GOT3 (cell line): ENCODE measurements at places on chromosomes 5 and 9.

DNA sequence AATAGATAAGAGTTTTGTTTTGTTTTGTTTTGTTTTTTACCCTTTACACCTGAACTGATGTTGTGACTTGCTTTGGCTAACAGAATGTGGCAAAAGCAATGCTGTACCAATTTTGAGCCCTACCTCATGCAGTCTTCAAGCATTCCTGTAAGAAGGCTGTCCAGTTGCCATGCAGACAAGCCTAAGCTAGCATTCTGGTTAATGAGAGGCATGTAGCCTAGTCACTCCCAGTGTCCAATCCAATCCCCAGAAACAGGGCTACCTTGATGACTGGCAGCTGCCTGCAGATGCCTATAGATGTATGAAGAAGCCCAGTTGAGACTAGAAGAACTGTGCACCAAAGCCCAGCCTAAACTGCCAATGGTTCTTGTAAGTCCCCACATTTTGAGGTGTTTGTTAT lies 9.4 kb upstream of the EFNA5 start:
- DNase-seq, result no peak

GRCh38 chr9:133604856-133605255 lies 4.3 kb downstream of the FAM163B start:
- no peak for DNase-seq

DNA sequence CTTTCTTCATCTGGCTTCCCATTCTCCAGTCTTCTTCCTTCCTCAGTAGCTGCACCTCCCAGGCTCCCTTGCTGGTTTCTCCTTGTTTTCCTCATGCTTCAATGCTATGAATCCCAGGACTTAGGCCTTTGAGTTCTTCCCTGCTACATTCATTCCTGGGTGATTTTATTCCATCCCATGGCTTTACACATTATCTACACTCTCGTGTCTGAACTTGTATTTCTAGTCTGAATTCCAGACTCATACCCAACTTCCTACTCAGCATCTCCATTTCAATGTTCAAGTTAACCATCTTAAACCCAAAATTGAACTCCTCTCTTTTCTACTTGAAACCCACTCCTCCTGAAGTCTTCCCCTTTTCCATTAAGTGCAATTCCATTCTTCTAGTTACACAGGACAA lies 20.0 kb downstream of the SLC24A2 start:
- DNase-seq, result no peak

- no peak for DNase-seq
Measured at GRCh38 chr5:138824924-138825863, 49.9 kb downstream of the LRRTM2 start.

GRCh38 chr5:123790226-123790625 lies 278.2 kb downstream of the CSNK1G3 start:
- no peak for DNase-seq

- DNase-seq, result no peak
Measured at GRCh38 chr9:134781591-134782302, 98.9 kb upstream of the FCN2 start.

GRCh38 chr9:89815061-89815902 lies 210.5 kb downstream of the GADD45G start:
- no peak for DNase-seq

- DNase-seq, result no peak
Measured at GRCh38 chr5:109997161-109997560, 307.4 kb downstream of the MAN2A1 start.

GRCh38 chr5:56595566-56595965 lies 219.8 kb upstream of the MAP3K1 start:
- no peak for DNase-seq

DNA sequence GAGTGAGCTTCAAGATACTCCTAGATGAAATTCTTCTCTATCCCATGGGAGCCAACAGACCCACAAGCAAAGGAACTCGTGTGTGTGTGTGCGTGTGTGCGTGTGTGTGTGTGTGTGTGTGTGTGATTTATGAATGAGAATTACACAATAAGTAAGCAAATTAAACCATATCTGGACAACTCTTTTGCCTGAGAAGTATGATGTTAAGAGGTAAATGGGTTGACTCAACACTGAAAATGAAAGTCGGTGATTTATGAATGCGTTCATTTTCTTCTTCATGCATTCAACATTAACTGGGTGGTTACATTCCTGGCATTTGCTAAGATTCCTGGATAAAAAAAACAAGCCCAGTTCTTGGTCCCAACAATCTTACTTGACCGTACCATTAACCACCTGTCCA lies 171.3 kb upstream of the ZNF462 start:
- no peak for DNase-seq

- DNase-seq, result no peak
Measured at GRCh38 chr5:162268694-162269481, 201.3 kb downstream of the GABRG2 start.

- no peak for DNase-seq
Measured at GRCh38 chr9:103169798-103170197, 174.7 kb downstream of the CYLC2 start.

- no peak for DNase-seq
Measured at GRCh38 chr5:116923344-116923743, 348.7 kb upstream of the SEMA6A start.

DNA sequence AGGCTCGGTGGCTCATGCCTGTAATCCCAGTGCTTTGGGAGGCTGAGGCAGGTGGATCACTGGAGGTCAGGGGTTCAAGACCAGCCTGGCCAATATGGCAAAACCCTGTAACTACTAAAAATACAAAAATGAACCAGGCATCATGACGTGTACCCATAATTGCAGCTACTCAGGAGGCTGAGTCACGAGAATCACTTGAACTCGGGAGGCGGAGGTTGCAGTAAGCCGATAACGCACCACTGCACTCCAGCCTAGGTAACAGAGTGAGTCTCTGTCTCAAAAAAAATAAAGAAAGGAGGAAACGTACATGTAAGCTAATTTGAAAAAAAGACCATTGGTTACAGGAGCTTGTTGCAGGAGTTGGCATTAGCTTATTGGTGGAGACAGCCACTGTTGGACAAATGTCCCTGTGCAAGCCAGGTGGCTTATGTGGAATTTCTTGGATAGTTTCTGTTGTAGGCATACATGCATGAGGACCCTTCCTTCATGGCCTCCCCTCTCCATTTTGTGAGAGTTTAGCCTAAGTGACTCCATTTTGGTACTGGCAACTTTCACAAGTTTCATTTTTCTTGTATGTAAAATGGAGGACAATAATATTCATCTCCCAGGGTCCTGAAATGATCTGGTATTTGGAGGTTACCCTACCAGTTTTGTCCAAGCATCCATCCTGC lies 16.8 kb upstream of the RAB14 start:
- DNase-seq, result no peak

- no peak for DNase-seq
Measured at GRCh38 chr9:750249-750967, 91.1 kb upstream of the DMRT1 start.

DNA sequence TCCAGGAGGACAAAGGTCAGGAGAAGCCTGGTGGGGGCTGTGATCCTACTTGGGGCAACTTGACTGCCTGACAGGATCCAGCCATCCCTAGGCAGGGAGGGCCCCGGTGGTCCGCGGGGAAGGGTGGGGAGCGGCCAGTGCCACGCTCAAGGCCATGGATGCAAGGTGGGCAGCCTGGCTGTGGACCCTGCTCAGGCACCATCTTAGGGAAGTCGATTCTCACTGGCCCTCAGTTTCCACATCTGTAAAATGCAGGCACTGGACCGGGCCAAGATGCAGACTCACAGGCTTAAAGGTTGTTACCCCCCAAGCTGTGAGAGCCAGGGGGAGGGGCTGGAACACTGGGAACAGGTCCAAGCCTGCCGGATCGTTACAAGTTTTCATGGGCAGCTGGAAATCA lies 8.7 kb upstream of the DOLPP1 start:
- DNase-seq, result no peak

DNA sequence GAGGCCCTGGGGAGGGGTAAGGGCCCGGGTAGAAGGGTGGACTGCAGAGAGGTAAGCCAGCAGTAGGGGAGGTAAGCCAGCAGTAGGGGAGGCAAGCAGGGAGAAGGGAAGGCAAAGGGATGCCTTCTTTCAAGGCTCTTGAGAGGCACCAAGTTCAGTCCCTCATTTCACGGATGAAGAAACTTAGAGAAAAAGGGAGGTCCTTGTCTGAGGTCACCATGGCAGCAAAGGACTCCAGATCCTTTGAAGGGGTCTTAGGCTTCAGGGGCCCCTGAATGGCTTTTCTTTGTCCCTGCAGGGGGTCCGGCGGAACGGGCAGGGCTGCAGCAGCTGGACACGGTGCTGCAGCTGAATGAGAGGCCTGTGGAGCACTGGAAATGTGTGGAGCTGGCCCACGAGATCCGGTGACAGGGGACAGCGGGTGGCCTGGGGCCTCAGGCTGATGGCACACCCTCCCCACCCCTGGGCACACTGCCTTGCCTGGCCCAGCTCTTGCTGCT lies 42.6 kb downstream of the RGS3 start:
- DNase-seq, result no peak

DNA sequence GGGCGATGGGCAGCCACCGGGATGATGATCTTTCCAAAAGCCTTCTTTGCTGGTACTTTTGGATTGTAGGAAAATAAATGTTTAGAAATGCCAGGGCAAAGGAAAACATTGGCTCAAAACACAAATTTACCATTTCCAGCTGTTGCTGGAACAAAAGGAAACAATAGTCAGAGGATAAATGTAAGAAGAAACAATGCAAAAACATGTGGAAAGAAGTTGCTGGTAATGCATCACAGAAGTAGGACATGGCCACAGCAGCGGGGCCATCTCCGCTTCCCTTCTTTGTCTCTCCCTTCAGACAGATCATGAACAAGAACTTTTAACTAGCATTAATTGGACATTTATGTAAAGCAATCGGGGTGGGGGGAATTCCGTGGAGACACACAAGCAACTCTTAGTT lies 184.5 kb downstream of the EBF1 start:
- no peak for DNase-seq

- no peak for DNase-seq
Measured at GRCh38 chr9:36878986-36879982, 154.8 kb downstream of the PAX5 start.

DNA sequence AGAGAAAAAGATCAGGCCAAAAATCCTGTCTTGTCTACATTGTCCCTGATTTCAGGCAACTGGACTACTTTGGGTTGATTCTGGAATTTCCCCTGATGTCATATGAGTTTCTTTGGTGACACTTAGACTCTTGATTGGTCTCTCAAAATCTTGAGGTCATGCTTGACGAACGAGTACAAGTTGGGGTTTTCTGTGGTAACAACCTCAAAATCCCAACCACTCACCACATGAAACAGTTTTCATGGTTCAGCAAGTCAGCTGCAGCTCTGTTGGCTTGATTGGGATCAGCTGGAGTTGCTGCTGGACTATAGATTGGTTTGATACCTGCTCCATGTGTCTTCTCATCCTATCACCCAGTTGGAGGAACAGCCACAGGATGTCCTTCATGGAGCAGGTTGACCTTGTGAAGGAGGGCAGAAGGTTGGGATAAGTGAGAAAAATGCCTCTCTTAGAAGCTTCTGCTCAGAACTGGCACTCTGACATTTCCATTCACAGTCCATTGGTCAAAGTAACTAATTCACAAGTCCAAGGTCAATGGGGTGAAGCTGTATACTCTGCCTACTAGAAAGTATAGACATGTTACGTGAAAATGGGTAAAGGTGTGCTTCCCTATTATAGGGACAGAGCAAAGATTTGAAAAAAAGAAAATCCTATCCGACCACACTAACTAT lies 284.5 kb downstream of the SH3GL2 start:
- DNase-seq, result no peak

DNA sequence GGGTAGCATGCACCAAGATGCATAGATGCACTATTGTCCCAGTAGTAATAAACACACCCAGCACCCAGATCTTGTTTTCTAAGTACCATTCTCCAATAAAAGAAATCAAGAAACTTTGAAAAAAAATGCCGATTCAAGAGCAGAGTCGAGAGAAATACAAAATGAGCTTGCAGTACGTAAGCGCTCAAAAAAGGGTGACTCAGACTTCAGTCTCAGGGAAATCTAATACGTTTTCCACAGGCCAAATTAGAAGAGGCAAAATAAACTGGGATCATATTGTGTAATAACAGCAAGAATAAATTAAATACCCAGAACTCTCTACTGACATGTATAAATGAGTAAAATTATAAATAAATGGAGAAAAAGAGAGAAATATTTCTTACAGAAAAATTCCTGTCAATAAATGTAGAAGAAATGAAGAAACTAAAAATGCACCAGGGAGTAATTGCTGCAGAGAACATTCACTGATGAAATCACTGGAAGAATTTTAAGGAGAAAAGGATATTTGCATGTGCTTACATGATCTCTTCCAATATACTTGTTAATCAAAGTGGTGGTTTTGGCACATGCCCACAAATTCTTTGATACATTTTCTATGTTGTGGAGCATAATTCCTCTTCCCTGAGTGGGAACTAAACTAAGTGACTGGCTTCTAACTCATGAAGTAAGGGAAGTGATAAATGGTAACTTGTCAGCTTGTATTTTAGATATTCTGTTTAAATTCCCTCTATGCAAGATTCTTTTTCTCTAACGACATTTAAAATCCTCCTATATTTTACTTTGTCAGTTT lies 567.6 kb upstream of the ADAMTS16 start:
- no peak for DNase-seq

DNA sequence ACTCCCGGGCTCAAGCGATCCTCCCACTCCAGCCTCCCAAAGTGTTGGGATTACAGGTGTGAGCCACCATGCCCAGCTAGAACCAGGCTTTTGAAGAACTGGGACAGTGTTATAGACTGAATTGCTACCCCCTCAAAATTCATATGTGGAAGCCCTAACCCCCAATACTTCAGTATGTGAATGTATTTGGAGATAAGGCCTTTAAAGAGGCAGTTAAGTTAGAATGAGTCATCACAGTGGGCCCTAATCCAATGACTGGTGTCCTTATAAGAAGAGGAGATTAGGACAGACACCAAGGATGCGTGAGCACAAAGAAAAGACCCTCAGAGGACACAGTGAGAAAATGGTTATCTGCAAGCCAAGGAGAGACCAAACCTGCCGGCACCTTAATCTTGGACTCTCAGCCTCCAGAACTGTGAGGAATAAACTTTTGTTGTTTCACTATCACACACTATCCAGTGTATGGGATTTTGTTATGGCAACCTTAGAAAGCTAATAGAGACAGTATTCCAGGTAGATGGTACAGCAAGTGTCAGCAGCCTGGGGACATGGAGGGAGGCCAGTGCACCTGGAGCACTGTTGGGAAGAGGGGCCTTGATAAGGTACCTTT lies 31.4 kb upstream of the ERGIC1 start:
- DNase-seq, result no peak

GRCh38 chr9:121813519-121814210 lies 162.2 kb downstream of the DAB2IP start:
- no peak for DNase-seq

DNA sequence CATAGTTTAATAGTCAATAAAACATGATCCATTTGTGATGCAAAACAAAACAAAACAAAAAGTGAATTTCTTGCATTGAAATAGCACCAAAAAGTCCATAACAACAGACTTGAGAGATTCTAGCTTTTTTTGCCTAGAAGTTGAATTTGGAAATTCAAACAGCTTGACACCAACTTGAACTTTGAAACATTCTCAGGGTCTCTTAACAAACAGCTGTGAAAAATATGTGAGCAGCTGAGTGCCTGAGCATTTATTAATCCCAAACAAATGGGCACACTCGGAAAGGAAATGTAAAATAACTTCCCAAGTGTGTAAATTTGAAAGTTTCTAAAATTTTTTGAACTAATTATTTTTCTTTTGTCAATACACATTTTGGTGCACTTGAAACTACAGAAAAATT lies 56.0 kb upstream of the HMHB1 start:
- DNase-seq, result no peak

GRCh38 chr5:77186652-77187370 lies 23.7 kb upstream of the PDE8B start:
- no peak for DNase-seq
